Body of pancreas (tissue), 4 donors: ENCODE measurements at places on chromosomes 12 and 14.

- no peak overlapping the region for H3K27ac ChIP-seq
- peaks cover 18% of the 10 kb centered on the region for H3K4me1 ChIP-seq
- H3K27me3 ChIP-seq = no peaks in the 10 kb centered on the region
- peak; percentile 41 for DNase-seq
- H3K4me3 ChIP-seq = no peak overlapping the region
Measured at GRCh38 chr14:92783813-92784431, 10.2 kb upstream of the GOLGA5 start.

GRCh38 chr12:131117438-131118245 lies 163.9 kb downstream of the ADGRD1 start:
- no peak for DNase-seq
- H3K27ac ChIP-seq = no peak overlapping the region
- no peaks in the 10 kb centered on the region for H3K4me1 ChIP-seq
- H3K36me3 ChIP-seq = no peaks in the 10 kb centered on the region

GRCh38 chr12:95102916-95103671 lies 29.7 kb upstream of the NR2C1 start:
- H3K27ac ChIP-seq = no peak overlapping the region
- peaks cover 6% of the 10 kb centered on the region for H3K36me3 ChIP-seq
- DNase-seq = no peak

DNA sequence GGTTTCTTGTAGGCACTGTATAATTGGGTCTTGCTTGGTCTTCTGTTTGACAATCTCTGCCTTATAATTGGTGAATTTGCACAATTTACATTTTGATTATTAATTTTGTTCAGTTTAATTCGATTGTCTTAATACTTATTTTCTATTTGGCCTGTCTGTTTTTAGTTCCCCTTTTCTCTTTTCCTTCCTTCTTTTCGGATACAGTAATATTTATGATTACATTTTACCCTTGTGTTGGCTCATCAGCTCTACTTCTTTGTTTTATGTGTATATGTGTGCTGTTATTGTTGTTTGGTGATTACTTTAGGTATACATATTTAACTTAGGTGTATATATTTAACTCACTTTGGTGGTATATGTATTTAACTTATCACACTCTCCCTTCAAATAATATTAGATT lies 12.8 kb upstream of the BEGAIN start:
- no peaks in the 10 kb centered on the region for H3K27me3 ChIP-seq
- DNase-seq = no peak
- no peak overlapping the region for H3K27ac ChIP-seq
- no peaks in the 10 kb centered on the region for H3K36me3 ChIP-seq
- no peaks in the 10 kb centered on the region for H3K4me1 ChIP-seq

DNA sequence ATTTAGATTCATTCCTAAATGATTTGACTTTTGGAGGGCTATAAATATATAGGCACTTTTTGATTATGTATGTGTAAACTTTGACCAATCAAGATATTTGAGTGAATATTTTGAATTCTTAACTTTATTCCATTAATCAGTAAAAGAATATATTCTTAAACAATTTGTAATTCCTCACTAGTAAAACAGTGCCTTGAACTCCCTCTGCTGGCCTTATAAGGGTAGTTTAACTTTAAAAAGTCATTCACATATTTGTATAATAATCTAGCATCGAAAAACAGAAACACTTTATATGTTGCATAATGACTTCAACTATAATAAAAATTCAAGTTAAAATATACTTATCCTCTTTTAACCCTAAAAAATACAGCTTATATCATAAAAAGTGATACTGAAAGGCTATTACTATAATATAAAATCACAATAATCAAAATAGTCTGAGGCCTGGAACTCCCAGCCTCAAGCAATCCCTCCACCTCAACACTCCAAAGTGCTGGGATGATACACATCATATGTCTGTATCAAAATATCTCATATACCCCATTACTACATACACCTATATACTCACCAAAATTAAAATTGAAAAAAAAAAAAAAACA lies 31.2 kb downstream of the CCDC59 start:
- H3K4me3 ChIP-seq = no peak overlapping the region
- no peaks in the 10 kb centered on the region for H3K27me3 ChIP-seq
- no peaks in the 10 kb centered on the region for H3K4me1 ChIP-seq
- no peak overlapping the region for H3K27ac ChIP-seq
- DNase-seq = no peak

DNA sequence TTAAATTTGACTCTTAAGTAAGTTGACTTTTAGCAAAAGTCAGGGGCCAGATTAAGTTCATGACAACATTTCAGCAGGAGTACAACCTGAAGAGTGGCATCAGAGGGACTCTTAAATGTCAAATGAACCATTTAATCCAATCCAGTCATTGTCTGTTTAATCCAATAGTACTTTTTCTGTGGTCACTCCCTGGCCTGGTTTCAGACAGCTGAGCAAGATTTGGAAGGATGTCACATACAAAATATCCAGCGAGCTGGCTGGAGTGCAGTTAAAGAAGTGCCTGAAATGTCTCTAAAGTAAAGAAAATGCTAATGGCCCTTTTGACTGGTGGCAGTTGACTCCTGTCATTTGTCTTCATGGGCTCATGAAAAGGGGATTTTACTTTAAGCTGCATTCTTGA lies 1082.1 kb downstream of the AACS start:
- H3K27ac ChIP-seq = no peak overlapping the region
- no peaks in the 10 kb centered on the region for H3K4me1 ChIP-seq
- H3K36me3 ChIP-seq = no peaks in the 10 kb centered on the region
- H3K27me3 ChIP-seq = no peaks in the 10 kb centered on the region

GRCh38 chr14:61690982-61691381 lies 4.3 kb upstream of the HIF1A start:
- H3K4me1 ChIP-seq = peaks cover 4% of the 10 kb centered on the region
- no peak for DNase-seq
- H3K27ac ChIP-seq = no peak overlapping the region
- no peak overlapping the region for H3K4me3 ChIP-seq

GRCh38 chr14:71591929-71592328 lies 340.3 kb upstream of the RGS6 start:
- H3K27ac ChIP-seq = no peak overlapping the region
- no peaks in the 10 kb centered on the region for H3K36me3 ChIP-seq
- no peak for DNase-seq
- no peaks in the 10 kb centered on the region for H3K27me3 ChIP-seq
- H3K4me3 ChIP-seq = no peak overlapping the region

DNA sequence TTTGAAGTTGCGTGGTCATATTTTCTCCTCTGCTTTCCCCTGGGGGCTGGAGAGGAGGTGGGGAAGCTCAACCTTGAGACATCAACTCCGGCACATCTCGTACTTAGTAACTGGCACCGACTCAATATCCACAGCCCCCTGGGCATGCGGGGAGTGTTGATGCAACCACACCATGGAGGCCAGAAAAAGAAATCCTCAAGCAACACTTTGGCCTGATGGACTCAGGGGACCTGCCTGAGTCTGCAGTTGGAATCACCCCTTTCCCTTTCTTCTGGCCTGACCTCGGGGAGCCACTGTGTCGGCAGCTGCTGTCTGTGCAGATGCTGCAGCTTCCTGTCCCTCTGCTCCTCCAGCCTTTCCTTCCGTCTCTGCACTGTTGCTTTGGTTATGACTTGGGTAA lies 11.4 kb upstream of the AACS start:
- H3K27ac ChIP-seq = no peak overlapping the region
- H3K4me3 ChIP-seq = no peak overlapping the region
- no peaks in the 10 kb centered on the region for H3K27me3 ChIP-seq
- H3K36me3 ChIP-seq = no peaks in the 10 kb centered on the region
- DNase-seq = no peak

GRCh38 chr12:48977290-48978281 lies 536 bp upstream of the WNT1 start:
- H3K36me3 ChIP-seq = no peaks in the 10 kb centered on the region
- H3K4me1 ChIP-seq = peaks cover 43% of the 10 kb centered on the region
- H3K4me3 ChIP-seq = no peak overlapping the region
- DNase-seq = peak; percentile 62

DNA sequence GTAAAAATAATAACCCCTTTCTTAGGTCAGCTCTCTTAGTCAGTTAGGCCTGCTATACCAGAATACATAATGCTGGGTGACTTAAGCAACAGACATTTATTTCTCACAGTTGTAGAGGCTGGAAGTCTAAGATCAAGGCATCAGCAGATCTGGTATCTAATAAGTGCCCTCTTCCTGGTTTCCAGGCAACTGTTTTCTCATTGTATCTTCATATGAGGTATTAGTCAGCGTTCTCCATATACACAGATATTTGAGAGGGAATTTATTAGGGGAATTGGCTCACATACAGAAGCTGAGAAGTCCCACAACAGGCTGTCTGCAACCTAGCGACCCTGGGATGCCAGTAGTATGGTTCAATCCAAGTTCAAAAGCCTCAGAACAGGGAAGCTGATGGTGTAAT lies 896.0 kb downstream of the GALC start:
- H3K27me3 ChIP-seq = no peaks in the 10 kb centered on the region
- H3K4me3 ChIP-seq = no peak overlapping the region
- H3K4me1 ChIP-seq = no peaks in the 10 kb centered on the region
- no peaks in the 10 kb centered on the region for H3K36me3 ChIP-seq

DNA sequence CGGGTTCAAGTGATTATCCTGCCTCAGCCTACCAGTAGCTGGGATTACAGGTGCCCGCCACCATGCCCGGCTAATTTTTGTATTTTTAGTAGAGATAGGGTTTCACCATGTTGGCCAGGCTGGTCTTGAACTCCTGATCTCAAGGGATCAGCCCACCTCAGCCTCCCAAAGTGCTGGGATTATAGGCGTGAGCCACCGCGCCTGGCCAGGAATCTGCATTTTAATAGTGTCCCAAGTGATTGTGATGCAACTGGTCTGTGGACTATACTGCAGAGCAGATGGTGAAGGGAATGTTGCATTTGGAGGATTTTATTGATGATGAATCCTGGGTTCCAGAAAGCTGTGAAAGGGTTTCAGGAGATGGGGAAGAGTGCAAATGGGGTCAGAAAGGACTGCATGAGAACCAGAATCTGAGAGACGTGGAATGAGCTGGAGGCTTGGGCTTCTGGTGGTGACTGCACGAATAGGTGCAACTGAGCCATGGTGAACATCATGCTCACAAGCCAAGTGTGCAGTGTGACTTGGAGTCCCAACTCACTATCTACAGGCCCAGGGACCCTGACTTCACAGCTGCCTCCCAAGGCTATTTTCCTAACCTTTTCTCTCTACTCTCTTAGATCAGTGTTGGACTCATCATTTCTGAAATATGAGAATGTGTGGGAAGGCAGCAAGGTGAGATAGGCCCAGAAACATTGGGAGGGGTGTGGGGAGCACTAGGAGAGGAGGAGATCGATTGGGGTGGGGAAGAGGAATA lies 4.5 kb downstream of the RPS26 start:
- DNase-seq = no peak
- no peak overlapping the region for H3K27ac ChIP-seq
- no peak overlapping the region for H3K4me3 ChIP-seq
- no peaks in the 10 kb centered on the region for H3K27me3 ChIP-seq
- peaks cover 13% of the 10 kb centered on the region for H3K4me1 ChIP-seq

DNA sequence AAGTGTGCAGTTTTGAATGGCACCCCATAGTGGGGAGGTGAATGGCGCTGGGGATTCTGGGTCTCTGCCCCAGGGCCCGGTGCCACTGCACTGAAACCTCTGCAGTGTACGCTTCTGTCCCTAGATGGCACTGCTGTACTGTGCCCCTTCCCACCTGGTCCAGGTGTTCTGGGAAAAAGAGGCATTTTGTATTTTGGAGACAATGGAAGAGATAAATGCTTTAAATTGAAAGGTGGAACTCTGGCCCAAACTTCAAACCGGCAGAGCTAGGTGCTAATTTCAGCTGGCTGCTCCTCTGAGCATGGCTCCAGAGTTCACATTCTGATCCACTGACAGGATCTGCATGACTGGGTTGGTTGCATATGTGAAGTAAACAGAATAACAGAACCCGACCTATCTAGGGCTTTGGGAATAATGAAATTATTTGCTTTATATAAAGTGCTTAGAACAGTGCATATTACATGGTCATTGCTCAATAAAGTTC lies 52.2 kb downstream of the KRT80 start:
- H3K36me3 ChIP-seq = no peaks in the 10 kb centered on the region
- peak; percentile 72 for DNase-seq
- no peak overlapping the region for H3K27ac ChIP-seq
- H3K27me3 ChIP-seq = no peaks in the 10 kb centered on the region

GRCh38 chr14:32023540-32023939 lies 53.6 kb upstream of the ARHGAP5 start:
- H3K27me3 ChIP-seq = no peaks in the 10 kb centered on the region
- no peak overlapping the region for H3K4me3 ChIP-seq
- H3K27ac ChIP-seq = no peak overlapping the region
- no peak for DNase-seq

DNA sequence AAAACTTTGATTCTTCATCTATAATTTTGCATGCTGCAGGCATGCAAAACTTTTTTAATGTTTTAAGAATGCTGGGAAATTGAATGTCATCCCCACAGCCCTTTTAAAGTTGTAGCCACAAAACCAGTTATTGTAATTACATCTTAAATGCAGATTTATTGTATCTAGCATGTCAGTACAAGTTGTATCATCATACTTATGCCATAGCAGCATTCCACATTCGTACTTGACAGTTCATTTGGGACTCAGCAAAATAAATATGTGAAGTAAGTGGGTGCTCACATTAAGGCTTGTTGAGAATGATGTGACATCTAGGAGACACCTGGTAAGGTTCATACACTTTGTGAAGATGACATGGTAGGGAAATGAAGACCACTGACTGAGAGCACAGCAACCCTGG lies 44.0 kb upstream of the GZMB start:
- no peaks in the 10 kb centered on the region for H3K4me1 ChIP-seq
- no peak overlapping the region for H3K4me3 ChIP-seq
- no peaks in the 10 kb centered on the region for H3K27me3 ChIP-seq
- H3K27ac ChIP-seq = no peak overlapping the region

- DNase-seq = no peak
- no peaks in the 10 kb centered on the region for H3K36me3 ChIP-seq
- H3K4me1 ChIP-seq = no peaks in the 10 kb centered on the region
- H3K27ac ChIP-seq = no peak overlapping the region
Measured at GRCh38 chr12:90069711-90070110, 361.1 kb upstream of the ATP2B1 start.

- no peaks in the 10 kb centered on the region for H3K36me3 ChIP-seq
- no peak overlapping the region for H3K27ac ChIP-seq
- H3K4me1 ChIP-seq = no peaks in the 10 kb centered on the region
- H3K27me3 ChIP-seq = no peaks in the 10 kb centered on the region
- no peak overlapping the region for H3K4me3 ChIP-seq
- no peak for DNase-seq
Measured at GRCh38 chr14:47710581-47710980, 35.2 kb upstream of the MDGA2 start.

GRCh38 chr12:14169281-14169680 lies 187.9 kb upstream of the GRIN2B start:
- H3K27ac ChIP-seq = no peak overlapping the region
- no peaks in the 10 kb centered on the region for H3K27me3 ChIP-seq
- no peaks in the 10 kb centered on the region for H3K36me3 ChIP-seq
- DNase-seq = no peak
- H3K4me3 ChIP-seq = no peak overlapping the region
